ENCODE measurements at places on chromosomes 2 and 18. TPM values are rescaled to one million over a fixed set of nuclear protein-coding genes. Genes with fewer than 3 reads are reported as not detected.

- no peaks in the 10 kb centered on the region for H3K4me1 ChIP-seq
- H3K27ac ChIP-seq: no peak overlapping the region
- no peaks in the 10 kb centered on the region for H3K36me3 ChIP-seq
- no peaks in the 10 kb centered on the region for H3K27me3 ChIP-seq
Observed at GRCh38 chr2:187502467-187502866, 51.8 kb downstream of the TFPI start.

DNA sequence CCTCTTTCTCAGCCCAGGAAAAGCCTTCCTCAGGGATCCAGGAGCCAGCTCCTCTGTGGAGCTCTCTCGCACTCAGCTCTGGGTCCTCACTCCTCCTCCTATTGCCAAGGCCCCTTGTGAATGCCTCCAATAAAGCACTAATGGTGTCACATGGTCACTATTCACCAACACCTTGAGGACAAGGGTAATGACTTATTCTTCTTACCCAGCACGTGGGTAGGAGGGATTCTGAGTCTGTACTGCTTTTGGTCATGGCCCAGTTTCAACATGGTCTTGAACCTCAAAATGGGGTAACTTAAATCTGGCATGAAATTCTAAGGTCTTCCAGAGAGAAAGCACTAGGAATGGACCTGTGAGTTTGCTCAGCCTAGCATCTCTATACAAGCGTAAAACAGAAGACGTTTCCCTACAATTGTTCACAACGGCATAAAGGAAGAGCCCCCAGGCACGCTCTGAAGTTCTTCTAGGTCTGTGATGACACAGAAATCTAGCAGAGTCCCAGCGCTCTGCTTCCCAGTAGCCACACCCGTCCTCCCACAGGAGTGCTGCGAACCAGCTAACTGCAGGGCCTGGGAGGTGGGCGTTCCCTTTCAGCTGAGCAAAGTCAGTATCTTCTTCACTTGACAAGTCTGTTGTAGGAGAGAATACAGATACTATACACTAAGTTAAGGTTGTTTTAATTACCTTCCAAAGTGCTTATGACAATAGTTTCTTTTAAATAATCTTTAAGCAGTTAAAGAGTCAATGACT lies 14.6 kb upstream of the KIDINS220 start:
- H3K4me3 ChIP-seq: no peak overlapping the region
- no peaks in the 10 kb centered on the region for H3K4me1 ChIP-seq
- no peaks in the 10 kb centered on the region for H3K27me3 ChIP-seq
- H3K27ac ChIP-seq: no peak overlapping the region

DNA sequence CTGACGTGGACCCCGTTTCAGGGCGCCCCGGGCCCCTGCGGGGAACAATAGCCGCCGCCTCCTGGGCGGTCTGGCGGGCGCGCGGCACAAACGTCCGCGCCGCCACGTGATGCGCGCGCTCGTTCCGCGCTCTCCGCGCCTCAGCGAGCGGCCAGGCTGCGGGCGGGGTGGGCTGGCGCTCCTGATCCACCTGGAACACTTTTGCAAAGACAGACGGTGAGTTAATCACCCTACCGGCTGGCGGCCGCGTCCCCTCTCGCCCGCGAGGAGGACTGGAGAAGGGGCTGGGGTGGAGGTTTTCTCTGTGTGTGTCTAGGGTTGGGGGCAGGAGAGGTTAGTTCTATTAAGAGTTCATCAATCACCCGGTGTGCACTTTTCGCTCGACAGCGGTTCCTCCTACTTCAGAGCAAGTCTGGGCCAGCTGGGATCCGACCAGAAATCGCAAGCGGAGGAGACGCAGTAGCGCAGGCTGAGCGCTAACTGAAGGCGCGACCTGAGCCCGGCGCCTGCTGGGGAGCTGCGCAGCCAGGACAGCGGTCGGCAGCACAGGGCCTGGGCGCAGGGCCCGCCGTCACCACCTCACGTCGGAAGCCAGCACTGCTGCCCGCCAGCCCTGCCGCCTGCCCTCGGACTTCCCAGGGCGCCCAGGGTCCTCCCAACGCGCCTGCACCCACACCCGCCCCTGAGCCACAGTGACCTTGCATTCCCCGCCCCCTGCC lies 10.3 kb upstream of the HOXD1 start:
- no peaks in the 10 kb centered on the region for H3K36me3 ChIP-seq
- peaks cover 3% of the 10 kb centered on the region for H3K4me1 ChIP-seq
- H3K27me3 ChIP-seq: no peaks in the 10 kb centered on the region
- H3K4me3 ChIP-seq: peak overlapping the region; percentile 24

- H3K27me3 ChIP-seq: no peaks in the 10 kb centered on the region
- DNase-seq: no peak
- H3K4me1 ChIP-seq: peaks cover 3% of the 10 kb centered on the region
- H3K36me3 ChIP-seq: no peaks in the 10 kb centered on the region
- H3K4me3 ChIP-seq: no peak overlapping the region
Observed at GRCh38 chr18:79167526-79168190, 98.5 kb downstream of the ATP9B start.

- no peak overlapping the region for H3K4me3 ChIP-seq
- H3K27ac ChIP-seq: no peak overlapping the region
Observed at GRCh38 chr18:62876828-62877227, 161.5 kb downstream of the PHLPP1 start.

RAB17 gene
- 4.3 TPM for total RNA-seq

LRP2 gene
- total RNA-seq: 0.03 TPM

DNA sequence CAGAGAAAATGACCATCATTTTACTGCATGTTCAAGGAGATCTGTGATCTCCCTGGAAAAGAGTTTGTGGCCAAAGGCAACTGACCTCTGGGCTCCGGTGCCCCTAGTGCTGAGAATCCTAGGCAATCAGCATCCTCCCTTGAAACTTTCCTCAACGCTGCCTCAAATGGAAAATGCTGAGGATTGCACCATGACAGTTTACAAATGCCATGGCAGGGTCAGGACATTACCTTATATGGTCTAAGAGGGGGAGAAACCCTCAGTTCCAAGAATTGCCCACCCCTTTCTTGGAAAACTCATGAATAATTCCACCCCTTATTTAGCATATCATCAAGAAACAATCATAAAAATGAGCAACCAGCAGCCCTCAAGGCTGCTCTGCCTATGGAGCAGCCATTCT lies 48.3 kb downstream of the ALPK2 start:
- peaks cover 2% of the 10 kb centered on the region for H3K4me1 ChIP-seq
- H3K27me3 ChIP-seq: no peaks in the 10 kb centered on the region
- no peaks in the 10 kb centered on the region for H3K36me3 ChIP-seq
- no peak overlapping the region for H3K4me3 ChIP-seq
- H3K27ac ChIP-seq: no peak overlapping the region

GRCh38 chr2:178498137-178498536 lies 17.9 kb downstream of the PLEKHA3 start:
- no peak for DNase-seq
- no peak overlapping the region for H3K4me3 ChIP-seq
- no peak overlapping the region for H3K27ac ChIP-seq
- no peaks in the 10 kb centered on the region for H3K4me1 ChIP-seq
- no peaks in the 10 kb centered on the region for H3K36me3 ChIP-seq

GRCh38 chr2:196112418-196113034 lies 43.9 kb upstream of the DNAH7 start:
- H3K36me3 ChIP-seq: no peaks in the 10 kb centered on the region
- no peak overlapping the region for H3K4me3 ChIP-seq
- DNase-seq: no peak
- peaks cover 2% of the 10 kb centered on the region for H3K4me1 ChIP-seq
- H3K27me3 ChIP-seq: no peaks in the 10 kb centered on the region

IL18RAP gene
- 0.13 TPM for total RNA-seq

ATP8B1 gene
- total RNA-seq: 13.2 TPM

GRCh38 chr2:189851174-189851826 lies 67.0 kb downstream of the PMS1 start:
- H3K36me3 ChIP-seq: no peaks in the 10 kb centered on the region
- H3K27ac ChIP-seq: no peak overlapping the region
- no peak for DNase-seq
- peaks cover 4% of the 10 kb centered on the region for H3K4me1 ChIP-seq

- DNase-seq: no peak
- H3K27me3 ChIP-seq: no peaks in the 10 kb centered on the region
- H3K4me3 ChIP-seq: no peak overlapping the region
- no peaks in the 10 kb centered on the region for H3K36me3 ChIP-seq
Observed at GRCh38 chr18:8260319-8260718, 348.9 kb upstream of the RAB12 start.

DNA sequence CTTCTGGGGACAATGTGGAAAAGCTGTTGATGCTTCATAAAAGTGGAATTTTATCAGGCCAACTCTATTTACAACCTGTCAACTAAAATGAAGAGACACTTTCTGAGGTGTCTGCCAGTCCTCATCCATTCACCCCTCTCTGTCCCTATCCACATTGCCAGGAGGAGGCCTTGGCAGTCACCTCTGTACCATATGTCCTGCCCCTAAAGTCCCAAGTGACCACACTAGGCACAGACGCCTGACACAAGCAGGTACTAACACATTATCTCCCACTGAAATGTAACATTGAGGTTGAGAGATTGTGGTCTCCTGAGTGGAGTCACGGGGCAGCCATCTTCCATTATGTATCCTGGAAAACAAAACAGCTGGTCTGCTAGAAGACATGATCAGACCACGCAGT lies 71.4 kb downstream of the OSBPL1A start:
- no peak overlapping the region for H3K4me3 ChIP-seq
- H3K36me3 ChIP-seq: no peaks in the 10 kb centered on the region
- H3K27ac ChIP-seq: no peak overlapping the region
- no peaks in the 10 kb centered on the region for H3K27me3 ChIP-seq
- DNase-seq: no peak

MGAT4A gene
- total RNA-seq: 14.5 TPM

PROM2 gene
- 5.1 TPM for total RNA-seq

DNA sequence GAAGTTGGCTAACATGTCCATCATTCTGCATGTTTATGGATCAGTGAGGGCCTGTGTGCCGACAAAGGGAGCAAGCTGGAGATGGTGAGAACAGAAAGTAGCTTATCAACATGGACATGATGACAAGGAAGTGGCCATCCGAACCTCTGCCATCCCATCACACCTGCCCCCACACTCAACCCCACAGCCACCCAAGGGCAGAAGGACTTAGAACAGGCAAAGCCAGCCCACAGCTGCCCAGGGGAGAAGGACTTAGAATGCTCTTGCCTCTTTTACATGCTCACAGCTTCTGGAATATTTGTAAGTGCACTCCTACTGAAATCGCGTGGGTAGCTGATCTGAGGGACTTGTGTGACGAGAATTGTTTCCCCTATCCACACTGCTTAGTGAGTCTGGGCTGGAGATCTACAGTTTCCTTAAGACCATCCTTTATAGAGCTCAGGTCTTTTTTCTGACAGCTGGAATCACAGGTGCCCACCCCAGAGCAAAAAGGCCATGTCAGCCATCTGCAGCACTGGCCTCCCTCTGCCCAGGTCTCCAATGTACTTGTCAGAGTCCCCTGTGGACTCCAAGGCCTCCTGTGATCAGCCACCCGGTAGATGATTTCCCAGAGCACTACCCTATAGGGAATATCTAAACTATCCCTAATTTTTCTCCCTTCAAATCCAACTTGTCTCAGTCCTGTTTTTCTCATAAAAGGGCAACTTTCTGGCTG lies 154.1 kb downstream of the SMAD7 start:
- no peak overlapping the region for H3K4me3 ChIP-seq
- DNase-seq: no peak
- no peaks in the 10 kb centered on the region for H3K27me3 ChIP-seq
- no peaks in the 10 kb centered on the region for H3K36me3 ChIP-seq
- H3K27ac ChIP-seq: no peak overlapping the region

DNA sequence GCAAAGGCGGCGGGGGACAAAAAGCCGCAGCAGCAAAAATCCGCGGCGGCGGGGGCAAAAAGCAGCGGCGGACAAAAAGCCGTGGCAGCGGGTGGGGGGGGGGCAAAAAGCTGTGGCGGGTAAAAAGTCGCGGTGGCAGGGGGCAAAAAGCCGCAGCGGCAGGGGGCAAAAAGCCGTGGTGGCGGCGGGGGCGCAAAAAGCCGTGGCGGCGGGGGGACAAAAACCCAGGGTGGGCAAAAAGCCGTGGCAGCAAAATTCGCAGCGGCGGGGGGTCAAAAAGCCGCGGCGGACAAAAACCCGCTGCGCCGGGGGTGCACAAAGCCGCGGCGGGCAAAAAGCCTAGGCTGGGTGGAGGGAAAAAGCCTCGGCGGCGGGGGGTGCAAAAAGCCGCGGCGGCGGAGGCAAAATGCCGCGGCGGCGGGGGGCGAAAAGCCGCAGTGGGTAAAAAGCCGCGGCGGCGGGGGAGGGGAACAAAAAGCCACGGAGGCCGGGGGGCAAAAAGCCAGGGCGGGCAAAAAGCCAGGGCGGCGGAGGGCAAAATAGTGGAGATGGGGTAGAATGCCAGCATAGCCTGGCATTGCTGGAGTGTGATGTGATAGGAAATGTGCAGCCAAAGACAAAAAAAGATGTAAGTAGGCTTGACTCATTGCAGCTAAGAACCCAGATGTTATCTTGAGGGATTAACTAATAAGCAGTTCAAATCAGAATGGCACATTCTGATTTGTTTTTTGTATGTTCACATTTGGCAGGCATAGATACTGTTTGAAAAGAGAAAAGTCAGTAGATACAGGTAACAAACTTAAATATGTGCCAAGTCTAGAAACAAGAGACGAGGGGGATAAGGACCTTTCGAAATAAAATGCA lies 1076.3 kb downstream of the RPIA start:
- no peak overlapping the region for H3K27ac ChIP-seq
- no peaks in the 10 kb centered on the region for H3K4me1 ChIP-seq

PRKRA gene
- total RNA-seq: 48.6 TPM

DNA sequence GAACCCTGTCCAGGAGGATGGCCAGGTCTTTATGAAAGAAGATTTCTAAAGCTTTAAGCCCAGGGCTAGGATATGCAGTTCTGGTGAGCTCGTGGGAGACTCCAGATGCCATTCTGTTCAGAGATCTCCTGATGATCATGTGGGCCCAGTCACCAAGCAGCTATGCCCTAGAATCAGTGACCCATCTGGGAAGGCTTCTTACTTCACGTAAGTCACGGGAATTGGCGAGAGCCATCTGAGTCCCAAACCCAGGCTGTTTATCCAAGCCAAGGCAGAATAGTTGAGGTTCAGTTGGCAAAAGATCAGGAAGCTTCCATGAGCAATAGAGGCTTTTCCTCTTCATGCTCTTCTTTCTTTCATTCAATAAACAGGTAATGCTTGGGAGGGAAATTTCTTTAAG lies 23.9 kb downstream of the ANTXR1 start:
- H3K4me1 ChIP-seq: peaks cover 23% of the 10 kb centered on the region
- DNase-seq: no peak
- no peak overlapping the region for H3K27ac ChIP-seq

- H3K4me1 ChIP-seq: peaks cover 1% of the 10 kb centered on the region
- no peak overlapping the region for H3K27ac ChIP-seq
- H3K36me3 ChIP-seq: no peaks in the 10 kb centered on the region
- no peaks in the 10 kb centered on the region for H3K27me3 ChIP-seq
- no peak overlapping the region for H3K4me3 ChIP-seq
Observed at GRCh38 chr2:10300328-10300920, 2.3 kb upstream of the HPCAL1 start.

TOGARAM2 gene
- total RNA-seq: 1.7 TPM

GRCh38 chr2:182705761-182706160 lies 10.3 kb upstream of the DNAJC10 start:
- H3K4me1 ChIP-seq: no peaks in the 10 kb centered on the region
- no peak overlapping the region for H3K4me3 ChIP-seq
- peaks cover 3% of the 10 kb centered on the region for H3K27me3 ChIP-seq
- H3K36me3 ChIP-seq: no peaks in the 10 kb centered on the region
- DNase-seq: no peak

VAMP8 gene
- 58.4 TPM for total RNA-seq

GRCh38 chr2:102540882-102541281 lies 67.9 kb downstream of the SLC9A4 start:
- no peaks in the 10 kb centered on the region for H3K4me1 ChIP-seq
- no peaks in the 10 kb centered on the region for H3K36me3 ChIP-seq
- no peak overlapping the region for H3K4me3 ChIP-seq
- DNase-seq: no peak

GRCh38 chr2:9306911-9307310 lies 100.3 kb downstream of the ASAP2 start:
- peaks cover 9% of the 10 kb centered on the region for H3K4me1 ChIP-seq
- H3K27ac ChIP-seq: peak overlapping the region; percentile 29
- H3K4me3 ChIP-seq: no peak overlapping the region
- H3K36me3 ChIP-seq: no peaks in the 10 kb centered on the region
- no peaks in the 10 kb centered on the region for H3K27me3 ChIP-seq
